B cell (primary cell): ENCODE measurements at places on chromosomes 6 and 20. TPM values are rescaled to one million over a fixed set of nuclear protein-coding genes. Genes with fewer than 3 reads are reported as not detected.

GSTA3 gene
- total RNA-seq: not detected in 2 replicates

RNF182 gene
- 0.10 TPM in 1 of 2 replicates, not detected in the other for total RNA-seq

GLP1R gene
- total RNA-seq: not detected in 2 replicates

BPIFB2 gene
- total RNA-seq: not detected in 2 replicates

OTOR gene
- not detected in 2 replicates for total RNA-seq

SNRPB2 gene
- total RNA-seq: 36.2 and 38.3 TPM in 2 replicates

OPRM1 gene
- not detected in 2 replicates for total RNA-seq

HLA-DPA1 gene
- 665 and 702 TPM in 2 replicates for total RNA-seq

MTCH1 gene
- total RNA-seq: 150 and 160 TPM in 2 replicates

GRCh38 chr6:132812756-132813172, 1.6 kb upstream of the RPS12 start:
- peak overlapping the region; percentile 65 for H3K27ac ChIP-seq
- peaks cover 20% of the 10 kb centered on the region for H3K36me3 ChIP-seq
- H3K4me3 ChIP-seq: peak overlapping the region; percentile 100
- no peak for DNase-seq
- H3K4me1 ChIP-seq: peaks cover 25% of the 10 kb centered on the region
- H3K27me3 ChIP-seq: no peaks in the 10 kb centered on the region

DNA sequence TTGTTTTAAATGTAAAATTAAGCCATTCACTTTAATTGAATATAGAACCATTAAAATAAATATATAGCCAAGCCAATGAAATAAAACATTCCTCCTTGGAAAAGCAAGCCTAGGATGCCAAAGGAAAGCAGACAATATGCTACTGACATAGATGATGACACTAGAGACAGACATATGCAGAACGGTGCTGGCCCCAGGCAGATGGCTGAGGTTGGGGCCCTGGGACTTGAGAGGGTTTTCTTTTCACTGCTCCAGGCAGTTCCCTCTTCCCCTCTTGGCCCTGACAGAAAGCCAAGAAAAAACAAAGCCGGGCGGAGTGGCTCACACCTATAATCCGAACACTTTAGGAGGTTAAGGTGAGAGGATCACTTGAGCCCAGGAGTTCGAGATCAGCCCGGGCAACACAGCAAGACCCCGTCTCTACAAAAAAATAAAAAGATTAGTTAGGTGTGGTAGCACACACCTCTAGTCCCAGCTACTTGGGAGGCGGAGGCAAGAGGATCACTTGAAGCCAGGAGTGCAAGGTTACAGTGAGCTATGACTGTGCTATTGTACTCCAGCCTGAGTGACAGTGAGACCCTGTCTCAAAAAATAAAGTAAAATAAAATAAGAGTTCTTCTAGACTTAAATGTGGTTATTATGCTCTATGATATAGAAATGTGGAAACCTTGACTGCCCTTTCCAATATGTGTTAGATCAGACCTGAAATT, 31.2 kb downstream of the FASTKD5 start:
- no peaks in the 10 kb centered on the region for H3K27me3 ChIP-seq
- no peak overlapping the region for H3K27ac ChIP-seq
- DNase-seq: no peak
- no peaks in the 10 kb centered on the region for H3K36me3 ChIP-seq
- H3K4me1 ChIP-seq: no peaks in the 10 kb centered on the region

GRCh38 chr20:63521602-63522001, 1.0 kb downstream of the PPDPF start:
- H3K4me3 ChIP-seq: peak overlapping the region; percentile 74
- peaks cover 30% of the 10 kb centered on the region for H3K4me1 ChIP-seq
- H3K36me3 ChIP-seq: no peaks in the 10 kb centered on the region
- no peak for DNase-seq

DNA sequence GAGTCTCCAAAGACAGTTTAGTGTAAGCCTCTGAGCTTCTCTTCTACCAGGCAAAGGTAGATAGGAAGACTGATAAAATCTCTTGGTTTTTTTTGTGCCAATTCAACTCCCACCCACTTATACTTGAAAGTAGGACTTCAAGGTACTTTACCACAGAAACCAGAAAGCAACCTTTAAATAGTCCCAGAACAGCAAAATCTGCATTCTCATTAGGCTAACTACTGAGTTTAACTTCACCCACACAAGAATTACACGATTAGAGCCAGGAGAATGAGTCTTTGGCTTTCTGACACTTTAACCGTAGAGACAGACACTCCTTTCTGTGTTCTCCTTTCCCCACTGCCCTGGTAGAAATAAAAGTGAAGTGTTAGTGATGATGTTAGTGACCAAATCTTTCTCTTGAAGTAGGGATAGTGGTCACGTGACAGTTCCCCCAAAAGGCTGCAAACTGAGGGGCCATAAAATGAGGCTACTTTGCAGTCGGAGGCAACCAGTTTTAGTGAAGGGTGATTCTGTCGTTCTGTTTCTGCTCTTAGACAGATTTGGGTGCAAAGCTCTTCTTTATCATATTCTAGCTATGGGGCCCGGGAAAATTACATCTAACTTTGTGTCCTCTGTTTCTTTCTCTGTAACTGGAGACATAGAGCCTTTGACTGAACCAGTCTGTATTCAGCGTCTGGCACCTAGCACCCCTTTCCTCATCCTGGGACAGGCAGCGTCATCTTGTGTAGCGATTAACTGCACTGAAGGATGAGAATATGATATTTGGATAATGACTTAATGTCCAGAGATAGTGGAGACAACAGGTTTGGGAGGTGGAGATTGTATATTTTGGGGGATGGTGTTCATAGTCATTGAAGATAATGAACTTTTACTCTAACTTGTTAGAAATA, 206.4 kb upstream of the CITED2 start:
- H3K36me3 ChIP-seq: no peaks in the 10 kb centered on the region
- H3K27ac ChIP-seq: no peak overlapping the region
- H3K27me3 ChIP-seq: no peaks in the 10 kb centered on the region

GRCh38 chr20:42595625-42596024, 594.1 kb downstream of the PTPRT start:
- no peak overlapping the region for H3K4me3 ChIP-seq
- H3K4me1 ChIP-seq: no peaks in the 10 kb centered on the region
- no peaks in the 10 kb centered on the region for H3K27me3 ChIP-seq
- no peak for DNase-seq

GRCh38 chr6:28563430-28564095, 37.9 kb downstream of the GPX5 start:
- no peak overlapping the region for H3K27ac ChIP-seq
- H3K4me3 ChIP-seq: no peak overlapping the region
- no peaks in the 10 kb centered on the region for H3K4me1 ChIP-seq
- H3K36me3 ChIP-seq: no peaks in the 10 kb centered on the region
- H3K27me3 ChIP-seq: peaks cover 13% of the 10 kb centered on the region
- DNase-seq: no peak

GRCh38 chr6:5361396-5361795, 100.1 kb downstream of the FARS2 start:
- H3K36me3 ChIP-seq: no peaks in the 10 kb centered on the region
- no peak overlapping the region for H3K27ac ChIP-seq
- no peak overlapping the region for H3K4me3 ChIP-seq
- no peaks in the 10 kb centered on the region for H3K27me3 ChIP-seq
- DNase-seq: no peak

DNA sequence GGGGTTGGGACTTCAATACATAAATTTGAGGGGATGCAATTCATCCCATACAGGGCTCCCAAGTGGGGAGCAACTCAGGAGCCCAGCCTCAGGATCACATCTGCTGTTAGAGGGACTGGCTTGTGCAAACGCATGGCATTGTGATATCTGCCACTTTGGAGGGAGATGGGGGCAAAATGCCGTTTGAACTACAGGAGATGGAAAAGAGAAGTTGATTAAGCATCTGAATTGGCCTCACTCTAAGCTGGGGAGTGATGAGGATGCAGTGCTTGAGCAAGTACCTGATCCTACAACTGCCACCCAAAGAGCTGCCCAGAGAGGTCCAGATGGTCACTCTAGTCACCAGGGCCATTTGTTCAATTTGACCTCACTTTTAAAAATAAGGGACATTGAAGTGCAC, 2.0 kb downstream of the LY86 start:
- no peak for DNase-seq
- no peaks in the 10 kb centered on the region for H3K27me3 ChIP-seq
- no peaks in the 10 kb centered on the region for H3K36me3 ChIP-seq

DNA sequence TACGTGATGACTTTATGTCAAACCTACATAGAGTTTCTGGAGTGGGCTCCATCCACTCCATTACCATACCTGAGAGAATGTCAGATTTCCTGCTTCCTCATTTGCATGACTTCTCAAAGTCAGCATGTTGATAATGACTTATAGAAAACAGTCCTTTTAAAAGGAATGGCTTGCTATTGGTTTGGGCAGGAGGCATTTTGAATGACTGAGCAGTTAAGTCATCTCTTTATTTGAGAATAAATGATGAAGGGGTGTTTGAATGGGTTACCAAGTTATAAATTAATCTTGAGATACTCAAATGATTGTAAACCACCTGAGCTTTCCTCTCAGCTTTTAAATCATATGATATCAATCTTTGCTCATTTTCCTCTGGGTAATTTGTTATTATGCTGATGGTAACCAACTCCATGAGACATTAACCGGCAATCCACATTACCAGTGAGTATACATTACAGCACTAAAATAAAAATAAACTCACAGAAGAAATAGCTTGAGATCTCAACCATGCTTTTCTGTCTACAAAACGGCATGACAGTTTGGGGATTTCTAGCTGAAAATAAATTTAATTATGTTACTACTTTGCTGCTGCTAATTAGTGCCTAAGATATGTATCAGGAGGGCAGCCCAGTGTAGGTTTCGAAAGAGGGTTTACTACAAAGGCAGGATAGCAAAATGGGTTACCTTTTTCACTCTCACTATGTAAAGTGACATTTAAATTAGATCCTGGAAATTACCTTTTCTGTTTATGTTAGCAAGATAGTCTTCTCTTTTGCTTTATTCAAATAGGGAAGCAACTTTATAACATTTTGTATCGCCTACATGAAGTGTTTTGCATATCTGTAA, 78.8 kb downstream of the RPS12 start:
- H3K4me1 ChIP-seq: no peaks in the 10 kb centered on the region
- no peak overlapping the region for H3K4me3 ChIP-seq
- DNase-seq: no peak
- no peaks in the 10 kb centered on the region for H3K36me3 ChIP-seq
- H3K27ac ChIP-seq: no peak overlapping the region

- DNase-seq: no peak
- no peak overlapping the region for H3K27ac ChIP-seq
- no peaks in the 10 kb centered on the region for H3K27me3 ChIP-seq
- H3K4me3 ChIP-seq: no peak overlapping the region
Measured at GRCh38 chr20:47117773-47118172, 223.1 kb downstream of the EYA2 start.

GRCh38 chr6:158031381-158032353, 50.0 kb downstream of the SYNJ2 start:
- no peaks in the 10 kb centered on the region for H3K27me3 ChIP-seq
- H3K36me3 ChIP-seq: peaks cover 9% of the 10 kb centered on the region
- no peak overlapping the region for H3K4me3 ChIP-seq
- peak overlapping the region; percentile 35 for H3K27ac ChIP-seq
- no peak for DNase-seq
- H3K4me1 ChIP-seq: peaks cover 17% of the 10 kb centered on the region

GRCh38 chr6:53014063-53014462, 19.0 kb upstream of the GSTA4 start:
- no peaks in the 10 kb centered on the region for H3K27me3 ChIP-seq
- no peak overlapping the region for H3K27ac ChIP-seq
- no peak for DNase-seq
- peaks cover 82% of the 10 kb centered on the region for H3K36me3 ChIP-seq

- H3K4me1 ChIP-seq: no peaks in the 10 kb centered on the region
- H3K36me3 ChIP-seq: no peaks in the 10 kb centered on the region
- H3K27ac ChIP-seq: no peak overlapping the region
- DNase-seq: no peak
Measured at GRCh38 chr20:53343448-53343847, 250.2 kb downstream of the ZNF217 start.

GRCh38 chr6:52230685-52231084, 13.6 kb downstream of the IL17F start:
- H3K27ac ChIP-seq: no peak overlapping the region
- H3K36me3 ChIP-seq: no peaks in the 10 kb centered on the region
- no peak overlapping the region for H3K4me3 ChIP-seq
- no peaks in the 10 kb centered on the region for H3K4me1 ChIP-seq
- no peak for DNase-seq

- DNase-seq: peak; percentile 85
- no peaks in the 10 kb centered on the region for H3K36me3 ChIP-seq
- no peak overlapping the region for H3K27ac ChIP-seq
- no peak overlapping the region for H3K4me3 ChIP-seq
Measured at GRCh38 chr6:14144678-14145113, 27.1 kb downstream of the CD83 start.

- H3K4me3 ChIP-seq: peak within 1 kb of the TSS; percentile 65
- peaks cover 39% of the 10 kb centered on the region for H3K4me1 ChIP-seq
- DNase-seq: peak; percentile 91
- H3K36me3 ChIP-seq: no peaks in the 10 kb centered on the region
- peak within 1 kb of the TSS; percentile 85 for H3K27ac ChIP-seq
Measured at GRCh38 chr20:63955827-63956663, at the start of gene UCKL1. Gene UCKL1 (minus strand): TSS chr20:63956416. CDS start chr20:63956372, 44 bp downstream.

GRCh38 chr6:148212366-148212765, 130.3 kb upstream of the SASH1 start:
- no peak for DNase-seq
- H3K4me3 ChIP-seq: no peak overlapping the region
- no peak overlapping the region for H3K27ac ChIP-seq
- H3K4me1 ChIP-seq: no peaks in the 10 kb centered on the region
- H3K27me3 ChIP-seq: no peaks in the 10 kb centered on the region

DNA sequence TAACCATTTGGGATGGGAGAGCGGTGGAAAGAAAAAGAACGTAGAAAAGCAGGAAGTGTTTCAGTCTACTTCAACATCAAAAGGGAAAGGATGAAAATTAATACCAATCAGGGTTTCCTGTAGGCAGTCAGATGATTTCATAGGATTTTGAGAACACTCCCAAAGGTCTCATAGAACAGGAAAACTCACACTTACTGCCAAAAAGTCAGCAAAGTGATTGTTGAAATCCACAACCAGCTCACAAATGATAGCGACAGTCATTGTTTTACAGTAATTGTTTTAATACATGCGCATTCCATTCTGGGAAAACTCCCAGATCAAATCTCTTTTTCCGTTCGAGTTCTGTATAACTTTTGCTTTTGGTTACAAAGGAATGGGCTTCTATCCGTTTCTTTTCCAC, 5.3 kb upstream of the CNKSR3 start:
- DNase-seq: no peak
- no peaks in the 10 kb centered on the region for H3K36me3 ChIP-seq
- no peak overlapping the region for H3K27ac ChIP-seq
- no peaks in the 10 kb centered on the region for H3K4me1 ChIP-seq
- H3K27me3 ChIP-seq: no peaks in the 10 kb centered on the region
